ENCODE measurements at places on chromosomes 5 and 9.

- no peak for DNase-seq
Observed at GRCh38 chr9:122232796-122233306, 4.1 kb upstream of the LHX6 start.

- DNase-seq = peak; percentile 72
Observed at GRCh38 chr9:35605351-35606137, 482 bp downstream of the TESK1 start.

DNA sequence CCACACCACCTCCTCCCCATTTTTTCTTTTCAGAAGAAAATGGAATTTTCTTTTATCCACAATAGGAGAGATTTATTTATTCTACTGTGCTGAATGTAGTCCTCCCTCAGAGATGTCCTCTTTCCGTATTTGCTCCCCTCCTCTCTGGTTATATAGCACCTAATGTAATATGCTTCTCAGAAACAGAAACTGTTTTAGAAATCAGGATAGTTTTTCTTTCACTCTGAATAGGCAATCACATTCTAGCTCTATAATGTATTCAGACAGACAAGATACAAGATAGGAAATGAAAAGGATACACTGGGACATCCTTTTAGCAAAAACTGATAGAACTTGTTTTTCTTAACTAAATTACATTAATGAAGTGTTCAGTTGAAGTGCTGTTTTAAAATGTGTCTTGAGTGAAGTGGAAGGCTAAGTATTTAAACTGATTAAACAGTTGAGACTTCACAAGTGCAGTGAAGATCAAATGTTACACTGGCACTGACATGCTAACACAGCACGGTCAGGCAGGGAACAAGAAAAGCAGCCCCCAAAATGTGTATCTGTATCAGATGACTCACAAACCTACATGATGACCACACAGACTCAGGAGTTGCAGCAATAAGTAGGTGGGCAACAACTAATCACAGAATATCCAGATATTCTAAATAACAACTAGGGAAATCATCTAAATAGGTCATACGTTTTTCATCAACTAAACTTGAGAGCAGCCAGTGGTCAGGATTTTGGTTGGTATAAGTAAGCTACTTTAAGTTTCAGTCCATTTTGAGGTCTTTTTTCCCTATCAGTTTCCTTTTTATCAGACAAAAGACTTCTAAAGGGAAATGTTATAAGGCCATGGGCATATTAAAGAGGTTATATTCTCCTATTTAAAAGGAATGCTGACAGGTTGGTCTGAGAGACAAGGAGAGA is 260.4 kb downstream of the MLLT3 start:
- DNase-seq = no peak

GRCh38 chr9:90167914-90168313 is 474.7 kb downstream of the DIRAS2 start:
- no peak for DNase-seq

- no peak for DNase-seq
Observed at GRCh38 chr5:138622051-138622450, 46.9 kb upstream of the HSPA9 start.

- DNase-seq = no peak
Observed at GRCh38 chr9:107237873-107238272, 45.2 kb upstream of the RAD23B start.

DNA sequence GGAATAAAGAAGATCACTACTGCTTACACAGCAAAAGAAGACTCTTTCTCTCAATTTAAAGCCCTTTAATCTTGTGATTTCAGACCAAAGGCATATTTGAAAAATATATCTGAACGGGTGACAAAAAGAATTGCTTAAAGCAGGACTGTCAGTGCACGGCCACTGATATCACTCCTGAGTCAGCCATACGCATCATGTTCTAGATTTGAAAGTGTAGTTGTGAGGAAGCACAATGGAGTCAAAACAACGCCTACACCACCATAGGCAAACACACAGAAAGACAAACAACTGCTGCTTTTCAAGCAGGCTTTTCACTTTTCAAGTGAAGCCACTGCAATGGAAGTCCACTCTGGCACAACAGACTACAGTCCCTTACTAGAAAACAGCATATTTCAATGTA is 141.7 kb downstream of the AUH start:
- no peak for DNase-seq

DNA sequence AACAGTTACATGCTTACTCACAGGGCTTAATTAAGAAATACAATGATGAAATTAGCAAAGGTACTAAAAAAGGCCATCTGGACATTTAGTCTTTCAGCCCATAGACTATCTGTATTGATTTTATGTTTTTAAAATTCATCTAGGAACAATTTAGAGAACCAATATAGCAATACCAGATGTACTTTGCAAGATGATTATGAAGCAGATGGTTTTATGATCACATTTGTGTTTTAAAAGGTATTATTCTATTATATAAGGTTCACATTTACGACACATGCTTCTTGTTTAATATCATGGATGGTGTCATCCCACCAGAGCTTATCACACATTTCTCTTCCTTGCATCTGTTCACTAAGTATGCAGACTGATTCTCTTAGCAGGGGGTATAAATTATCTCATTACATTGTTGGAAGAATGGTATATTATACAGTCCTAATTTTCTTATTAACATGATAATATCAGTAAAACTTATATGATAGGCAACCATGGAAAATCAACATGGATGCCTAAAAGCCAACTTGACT is 21.1 kb upstream of the SRFBP1 start:
- no peak for DNase-seq

GRCh38 chr9:93316726-93317494 is 133.0 kb downstream of the WNK2 start:
- peak; percentile 42 for DNase-seq

DNA sequence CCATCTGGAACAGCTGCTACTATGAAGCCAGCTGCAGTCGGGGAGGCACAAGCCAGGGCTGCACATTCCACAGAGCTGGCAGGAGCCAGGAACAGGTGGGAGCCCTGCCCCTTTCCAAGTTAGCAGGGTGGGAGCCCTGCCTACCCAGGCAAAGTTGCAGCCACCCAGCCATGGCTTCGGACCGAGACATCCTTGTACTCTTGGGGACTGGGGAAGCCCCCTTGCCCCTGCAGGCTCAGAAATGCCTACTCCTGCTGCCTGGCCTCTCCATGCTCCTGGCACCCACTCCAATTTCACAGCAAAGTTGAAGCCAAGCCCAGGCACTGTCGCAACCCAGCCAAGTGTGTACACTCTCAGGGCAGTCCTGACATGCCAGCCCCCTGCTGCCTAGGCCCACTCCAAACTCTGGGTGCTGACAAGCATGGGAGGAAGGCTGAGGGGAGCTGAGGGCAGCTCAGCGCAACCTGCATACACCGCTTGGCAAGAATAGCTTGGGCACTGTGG is 165.1 kb downstream of the RNF180 start:
- no peak for DNase-seq

DNA sequence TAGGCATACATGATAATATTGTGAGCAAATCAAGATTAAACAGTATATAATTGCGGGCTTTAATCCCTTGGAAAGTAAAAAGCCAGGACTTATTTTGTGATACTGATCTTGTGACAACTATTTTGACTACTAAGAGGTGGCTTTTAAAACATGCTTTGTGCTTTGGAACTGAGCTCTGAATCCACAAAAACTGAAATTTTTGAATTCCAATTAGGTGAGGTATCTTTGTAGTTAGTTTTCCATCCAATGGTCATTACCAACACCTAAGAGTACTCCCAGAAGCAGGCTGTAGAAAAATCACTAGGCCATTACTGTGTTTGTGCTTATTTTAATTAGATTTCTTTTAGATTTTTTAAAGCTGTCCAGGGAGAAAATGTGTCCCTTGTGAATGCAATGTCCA is 559.5 kb upstream of the WWC1 start:
- no peak for DNase-seq

DNA sequence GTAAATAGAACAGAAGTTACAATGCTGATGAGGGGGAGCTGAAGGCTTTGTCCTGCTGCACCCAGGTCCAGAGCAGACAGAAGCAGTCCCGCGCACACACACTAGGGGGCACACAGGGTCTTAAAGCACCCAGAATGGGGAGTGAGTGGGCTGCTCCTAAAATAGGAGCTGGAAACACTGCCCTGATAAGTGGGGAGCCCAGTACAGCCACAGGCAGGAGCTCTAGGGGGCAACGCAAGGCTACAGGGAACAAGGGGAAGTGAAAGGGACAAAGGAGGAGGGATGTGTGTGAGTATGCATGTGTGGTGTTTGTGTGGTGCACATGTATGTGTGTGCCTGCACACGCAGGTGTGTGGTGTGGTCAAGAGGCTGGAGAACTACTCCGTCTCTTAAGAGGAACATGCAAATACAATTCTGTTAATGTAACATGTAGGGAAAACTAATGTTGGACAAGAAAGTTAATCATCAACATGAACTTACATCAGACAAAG is 191.5 kb downstream of the ROR2 start:
- peak; percentile 63 for DNase-seq

- no peak for DNase-seq
Observed at GRCh38 chr5:43996221-43996620, 393.0 kb downstream of the FGF10 start.

DNA sequence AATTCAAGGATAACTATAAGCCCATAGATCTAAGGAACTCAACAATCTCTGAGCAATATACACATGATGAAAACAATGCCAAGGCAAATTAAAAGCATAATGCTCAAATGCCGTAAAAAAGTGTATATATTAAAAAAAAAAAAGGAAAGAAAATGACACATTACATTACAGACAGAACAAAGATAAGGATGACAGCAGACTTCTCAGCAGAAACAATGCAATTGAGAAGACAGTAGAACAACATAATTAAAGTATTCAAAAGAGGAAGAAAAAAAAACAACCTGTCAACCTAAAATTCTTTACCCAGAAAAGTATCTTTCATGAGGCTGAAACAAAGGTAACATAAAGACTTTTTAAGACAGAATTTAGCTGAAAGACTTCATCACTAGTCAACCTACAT is 591.7 kb downstream of the ZNF608 start:
- no peak for DNase-seq

DNA sequence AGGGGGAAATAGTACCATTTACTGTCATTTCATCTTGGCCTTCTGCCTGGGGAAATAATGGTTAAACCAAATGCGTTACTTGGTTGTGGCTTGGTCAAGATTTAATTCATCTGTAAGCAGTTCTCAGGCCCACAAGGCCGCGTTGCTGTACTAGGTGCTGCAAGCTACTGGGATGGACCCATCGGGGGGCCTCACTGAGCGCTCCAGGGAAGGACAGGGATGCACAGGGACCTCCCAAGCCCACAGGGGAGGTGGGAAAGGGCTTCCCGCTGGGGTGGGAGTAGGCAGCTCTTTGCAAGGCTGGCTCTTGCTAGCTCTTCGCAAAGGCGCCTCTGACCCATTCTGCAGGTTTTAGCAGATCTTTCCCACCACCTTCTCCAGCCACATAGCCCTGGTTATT is 8.0 kb downstream of the GFPT2 start:
- DNase-seq = no peak

GRCh38 chr9:115396071-115396529 is 278.1 kb upstream of the TNC start:
- DNase-seq = no peak

DNA sequence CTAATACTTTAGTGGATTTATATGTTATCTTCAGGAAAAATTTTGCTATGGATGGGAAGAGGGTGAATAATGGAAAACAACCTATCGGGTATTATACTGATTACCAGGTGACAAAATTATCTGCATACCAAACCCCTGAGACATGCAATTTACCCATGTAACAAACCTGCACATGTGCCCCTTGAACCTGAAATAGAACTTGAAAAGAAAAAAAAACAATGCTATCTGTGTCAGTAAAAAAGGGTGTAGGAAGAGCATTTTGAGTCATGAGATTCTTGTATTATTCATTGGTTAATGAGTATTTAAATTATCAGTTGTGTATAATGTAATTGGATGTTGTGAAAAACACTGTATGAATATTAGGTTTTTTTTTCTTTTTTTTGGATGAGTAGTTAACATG is 75.4 kb downstream of the PRR16 start:
- no peak for DNase-seq

- DNase-seq = no peak
Observed at GRCh38 chr5:102749416-102750030, 5.6 kb upstream of the PAM start.

GRCh38 chr5:766666-767431 is 17.7 kb downstream of the ZDHHC11B start:
- peak; percentile 55 for DNase-seq

- DNase-seq = no peak
Observed at GRCh38 chr9:104080983-104081382, 13.1 kb upstream of the SMC2 start.

GRCh38 chr9:8627976-8628679 is 828.5 kb upstream of the DMAC1 start:
- DNase-seq = no peak

- no peak for DNase-seq
Observed at GRCh38 chr5:175712313-175712680, 54.4 kb downstream of the HRH2 start.

DNA sequence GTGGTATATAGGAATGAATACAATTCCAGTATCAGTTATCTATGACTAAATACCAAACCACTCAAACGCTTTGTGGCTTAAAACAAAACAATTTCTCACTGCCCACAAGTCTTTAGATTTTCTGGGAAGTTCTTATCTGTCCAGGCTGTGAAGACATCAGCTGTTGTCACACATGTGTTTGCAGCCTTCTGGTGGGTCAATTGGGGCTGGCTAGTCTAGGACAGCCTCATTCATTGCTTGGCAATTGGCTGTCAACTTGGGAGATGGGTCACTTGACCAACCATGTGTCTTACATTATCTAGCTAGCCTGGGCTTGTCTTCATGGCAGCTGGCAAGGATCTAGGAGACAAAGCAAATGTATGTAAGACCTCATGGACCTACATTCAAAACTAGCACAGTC is 53.8 kb upstream of the PAPPA start:
- DNase-seq = no peak

DNA sequence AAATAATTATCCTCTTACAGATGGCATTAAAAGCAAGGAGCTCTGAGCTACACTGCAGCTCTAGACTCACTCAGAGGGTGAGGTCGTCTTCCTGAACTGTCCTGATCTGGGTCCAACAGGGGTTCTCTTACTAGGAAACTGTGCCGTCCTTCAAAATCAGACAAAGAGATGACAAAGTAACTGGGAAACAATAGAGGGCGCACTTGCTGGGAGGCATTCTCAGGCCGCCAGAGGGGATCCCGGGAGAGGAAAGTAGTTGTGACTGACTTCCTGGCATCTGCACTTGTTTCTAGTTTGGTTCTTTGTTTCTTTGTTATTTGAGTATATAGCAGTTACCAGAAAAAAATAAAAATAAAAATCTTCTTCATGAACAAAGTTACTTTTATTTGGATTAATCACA is 142.9 kb upstream of the MSX2 start:
- no peak for DNase-seq

Measured in activated CD8-positive, alpha-beta memory T cell treated with anti-CD3 and anti-CD28 coated beads for 24 hours (primary cell).